ENCODE measurements at places on chromosomes 1 and 21. TPM values are rescaled to one million over a fixed set of nuclear protein-coding genes. Genes with fewer than 3 reads are reported as not detected.

SLC26A9 gene
- not detected for total RNA-seq

VANGL1 gene
- total RNA-seq = 3.4 TPM

FCRL1 gene
- total RNA-seq = not detected

UQCRHL gene
- total RNA-seq = 1.9 TPM

CR1 gene
- 0.31 TPM for total RNA-seq

HES5 gene
- total RNA-seq = 16.0 TPM

S100A1 gene
- 0.94 TPM for total RNA-seq

KRTAP12-2 gene
- not detected for total RNA-seq

All from parietal lobe (tissue), 2 donors.